ENCODE measurements at places on chromosomes 1 and 21.

GRCh38 chr1:200908191-200908868, 13.6 kb downstream of the INAVA start:
- no peak for DNase-seq

DNA sequence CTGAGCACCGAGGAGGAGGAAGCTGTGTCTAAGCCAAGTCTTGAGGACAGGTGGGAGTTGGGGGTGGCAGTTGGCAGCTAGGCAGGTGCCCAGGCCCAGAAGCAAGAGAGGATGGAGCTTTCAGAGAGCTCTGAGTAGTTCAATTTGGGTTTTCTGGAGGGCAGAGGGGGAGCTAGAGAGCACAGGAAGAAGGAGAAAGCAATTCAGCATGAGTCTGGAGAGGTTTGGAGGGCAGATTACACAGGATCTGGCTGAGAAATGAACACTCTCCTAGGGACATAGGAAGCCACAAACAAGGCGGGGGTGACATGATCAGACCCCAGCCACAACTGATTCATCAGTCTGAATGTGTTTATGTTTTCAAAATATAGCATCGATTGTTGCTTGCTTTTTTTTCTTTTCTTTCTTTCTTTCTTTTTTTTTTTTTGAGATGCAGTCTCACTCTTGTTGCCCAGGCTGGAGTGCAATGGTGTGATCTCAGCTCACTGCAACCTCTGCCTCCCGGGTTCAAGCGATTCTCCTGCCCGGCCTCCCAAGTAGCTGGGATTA, 23.8 kb downstream of the PTPRF start:
- DNase-seq, result no peak

GRCh38 chr1:166627558-166627957, 211.7 kb upstream of the POGK start:
- DNase-seq, result no peak

DNA sequence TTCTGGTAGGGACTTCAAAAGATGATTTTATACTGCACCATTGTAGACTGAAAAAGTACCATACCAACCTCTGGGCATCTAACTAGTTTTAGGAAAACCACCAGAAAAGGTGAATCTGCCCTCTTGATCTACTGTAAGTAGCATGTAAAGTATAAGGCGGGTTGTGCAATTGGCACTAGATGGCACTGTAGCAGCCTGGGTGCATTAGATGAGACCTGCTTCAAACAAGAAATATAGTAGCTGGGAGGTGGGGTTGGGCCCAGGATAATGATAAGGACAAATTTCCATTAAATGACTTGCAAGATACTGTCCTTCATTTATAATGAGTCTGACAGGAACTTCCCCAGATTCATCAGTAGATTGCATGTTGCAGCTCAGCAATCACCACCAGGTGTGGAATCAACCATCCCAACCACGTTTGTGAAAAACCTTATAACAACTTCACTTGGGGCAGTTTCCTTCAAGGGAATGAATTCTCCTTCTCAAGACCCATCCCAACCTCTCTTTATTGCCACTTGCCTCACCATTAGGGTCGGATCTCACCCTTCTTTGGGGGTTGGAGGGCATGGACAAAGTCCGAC, 37.3 kb upstream of the IL10 start:
- DNase-seq, result no peak

DNA sequence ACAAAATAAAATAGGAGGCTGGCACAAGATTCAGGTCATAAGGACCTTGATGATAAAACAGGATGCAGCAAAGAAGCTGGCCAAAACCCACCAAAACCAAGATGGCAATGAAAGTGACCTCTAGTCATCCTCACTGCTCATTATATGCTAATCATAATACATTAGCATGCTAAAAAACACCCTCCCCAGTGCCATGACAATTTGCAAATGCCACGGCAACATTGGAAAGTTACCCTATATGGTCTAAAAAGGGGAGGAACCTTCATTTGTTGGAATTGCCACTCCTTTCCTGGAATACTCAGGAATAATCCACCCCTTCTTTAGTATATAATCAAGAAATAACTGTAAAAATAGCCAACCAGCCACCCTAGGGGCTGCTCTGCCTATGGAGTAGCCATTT, 108.8 kb upstream of the GRIK1 start:
- DNase-seq, result no peak

- no peak for DNase-seq
These were observed 13.7 kb upstream of the SRP9 start for GRCh38 chr1:225763716-225764548.

- no peak for DNase-seq
These were observed 53.8 kb downstream of the PLPP3 start for GRCh38 chr1:56525489-56526041.

DNA sequence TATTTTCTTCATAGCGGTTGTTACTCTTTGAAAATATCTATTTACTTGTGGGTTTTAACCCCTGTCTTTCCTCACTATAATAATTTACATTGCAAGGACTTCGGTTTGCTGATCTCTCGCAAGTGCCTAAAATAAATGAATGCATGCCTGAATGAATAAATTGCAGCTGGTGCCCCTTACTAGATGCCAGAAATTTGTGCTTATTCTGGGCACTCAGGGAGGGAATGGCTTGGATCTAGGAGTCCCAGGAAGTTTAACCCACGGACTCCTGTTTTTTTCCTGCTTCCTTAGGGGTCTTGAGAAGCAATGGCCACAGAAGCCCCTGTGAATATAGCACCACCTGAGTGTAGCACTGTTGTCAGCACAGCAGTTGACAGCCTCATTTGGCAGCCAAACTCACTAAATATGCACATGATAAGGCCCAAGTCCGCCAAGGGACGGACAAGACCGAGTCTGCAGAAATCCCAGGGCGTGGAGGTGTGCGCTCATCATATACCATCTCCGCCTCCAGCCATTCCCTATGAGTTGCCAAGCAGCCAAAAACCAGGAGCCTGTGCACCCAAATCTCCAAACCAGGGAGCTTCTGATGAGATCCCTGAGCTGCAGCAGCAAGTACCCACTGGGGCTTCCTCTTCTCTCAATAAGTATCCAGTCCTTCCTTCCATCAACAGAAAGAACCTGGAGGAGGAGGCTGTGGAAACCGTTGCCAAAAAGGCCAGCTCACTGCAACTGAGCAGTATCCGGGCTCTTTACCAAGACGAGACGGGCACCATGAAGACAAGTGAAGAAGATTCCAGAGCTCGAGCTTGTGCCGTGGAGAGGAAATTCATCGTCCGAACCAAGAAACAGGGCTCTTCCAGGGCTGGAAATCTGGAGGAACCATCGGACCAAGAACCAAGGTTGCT, 4.2 kb upstream of the PLA2G2C start:
- DNase-seq, result no peak

- DNase-seq, result no peak
These were observed 2.2 kb upstream of the BCL9 start for GRCh38 chr1:147539122-147539575.

- no peak for DNase-seq
These were observed 7.6 kb upstream of the HHAT start for GRCh38 chr1:210321131-210321530.

GRCh38 chr1:91569411-91570119, 68.9 kb downstream of the CDC7 start:
- no peak for DNase-seq

- no peak for DNase-seq
These were observed 31.5 kb downstream of the DPT start for GRCh38 chr1:168697356-168698126.

DNA sequence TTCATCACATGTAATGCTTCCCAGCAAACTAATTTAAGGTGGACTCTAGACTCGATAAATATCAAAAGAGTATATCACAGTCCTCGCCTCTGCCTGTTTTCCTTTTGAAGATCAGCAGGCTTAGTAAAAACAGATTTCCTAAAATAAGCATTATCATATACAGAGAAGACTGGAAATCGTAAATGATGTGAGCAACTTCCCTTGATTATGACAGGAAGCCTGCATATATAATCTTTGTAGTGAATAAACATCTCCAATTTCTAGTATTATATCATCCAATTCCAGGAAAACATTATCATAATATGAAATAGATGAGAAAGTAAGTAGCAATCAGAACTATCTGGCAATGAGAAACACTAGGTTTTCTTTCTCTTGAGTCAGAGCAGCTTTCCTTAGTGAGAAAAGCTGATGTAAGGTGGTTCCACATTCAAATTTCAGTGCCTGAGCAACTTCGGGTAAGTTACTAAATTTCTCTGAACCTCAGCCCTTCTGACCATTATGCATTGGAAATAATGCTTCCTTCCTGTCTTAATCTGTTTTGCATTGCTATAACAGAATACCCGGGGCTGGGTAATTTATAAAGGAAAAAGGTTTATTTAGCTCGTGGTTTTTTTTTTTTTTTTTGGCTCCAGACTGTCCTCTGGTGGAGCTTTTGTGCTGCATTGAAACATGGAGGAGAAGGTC, 12.6 kb upstream of the POU2F1 start:
- no peak for DNase-seq

DNA sequence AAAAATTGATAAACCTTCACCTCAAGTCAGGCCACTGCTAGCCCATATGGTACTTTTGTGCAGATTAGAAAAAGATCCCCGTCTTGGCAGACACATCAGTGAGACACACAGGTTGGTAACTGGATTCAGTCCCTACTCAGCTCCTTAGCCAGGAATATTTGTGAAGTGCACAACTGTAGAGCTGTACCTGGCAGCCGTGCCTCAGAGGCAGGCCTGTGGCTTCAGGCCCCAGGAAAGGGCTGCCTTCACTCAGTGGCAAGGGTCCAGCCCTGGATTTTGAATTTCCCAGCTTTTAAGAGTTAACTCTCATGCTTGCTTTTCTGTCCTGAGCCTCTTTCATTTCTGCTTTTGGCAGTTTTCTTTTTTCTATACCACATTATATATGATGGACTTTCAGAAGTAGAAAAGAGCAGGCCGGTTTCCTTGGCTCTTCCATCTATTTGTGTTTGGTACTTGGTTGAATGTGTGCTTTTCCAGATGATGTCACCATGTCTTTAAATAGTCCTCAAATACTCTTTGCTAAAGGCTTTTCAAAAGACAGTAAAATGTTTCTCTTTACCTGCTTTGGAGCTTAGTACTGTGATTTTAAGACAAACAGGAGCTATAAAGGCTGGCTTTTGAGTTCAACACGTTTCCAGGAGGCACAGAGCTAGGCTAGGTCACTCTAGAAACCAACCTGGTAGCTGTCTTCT, 186.6 kb downstream of the AK5 start:
- no peak for DNase-seq

DNA sequence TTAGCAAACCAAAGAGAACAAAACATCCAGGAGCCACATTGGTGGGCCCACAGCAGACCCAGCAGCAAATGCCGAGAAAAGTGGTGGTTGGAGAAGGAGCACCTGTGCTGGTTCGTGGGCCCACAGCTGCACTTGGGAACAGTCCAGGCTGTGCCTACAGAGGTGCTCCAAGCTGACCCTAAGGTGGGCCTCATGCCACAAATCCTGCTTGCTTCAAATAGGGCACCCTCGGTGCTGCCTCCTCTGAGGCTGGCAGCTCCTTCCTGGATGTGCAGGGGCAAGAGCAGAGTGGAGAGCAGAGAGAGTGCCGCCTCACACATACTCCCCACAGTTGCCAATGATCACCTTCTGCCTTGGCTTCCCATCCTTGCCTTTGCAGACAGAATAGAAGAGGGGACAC, 40.1 kb downstream of the BMP8A start:
- no peak for DNase-seq

- DNase-seq, result no peak
These were observed 735.4 kb downstream of the LTN1 start for GRCh38 chr21:28257276-28257675.

GRCh38 chr1:16242556-16243214, 5.7 kb upstream of the CPLANE2 start:
- no peak for DNase-seq

GRCh38 chr1:29259802-29260441, 23.6 kb downstream of the PTPRU start:
- DNase-seq, result no peak

GRCh38 chr1:228226956-228227791, 19.3 kb downstream of the OBSCN start:
- no peak for DNase-seq

DNA sequence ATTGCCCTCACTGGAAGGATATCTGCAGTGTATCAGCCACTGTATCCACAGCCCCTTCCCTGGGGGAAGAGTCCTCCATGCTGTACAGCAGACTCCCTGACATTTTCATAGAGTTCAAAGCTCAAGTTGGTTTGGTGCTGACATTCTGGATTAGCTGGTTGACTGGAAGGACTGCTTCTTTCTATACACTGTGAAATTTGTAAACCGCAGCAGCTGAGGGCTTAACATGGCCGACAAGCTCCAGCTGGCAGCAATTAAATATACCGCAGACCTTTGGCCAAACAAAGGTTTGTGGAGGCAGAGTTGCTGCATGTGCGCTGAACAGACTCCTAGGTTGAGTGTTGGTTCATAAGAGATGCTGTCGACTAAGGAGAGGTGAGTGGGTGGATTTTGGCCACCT, 126.4 kb downstream of the DHRS3 start:
- DNase-seq, result no peak

- DNase-seq, result no peak
These were observed 9.6 kb upstream of the RGS1 start for GRCh38 chr1:192565946-192566345.

DNA sequence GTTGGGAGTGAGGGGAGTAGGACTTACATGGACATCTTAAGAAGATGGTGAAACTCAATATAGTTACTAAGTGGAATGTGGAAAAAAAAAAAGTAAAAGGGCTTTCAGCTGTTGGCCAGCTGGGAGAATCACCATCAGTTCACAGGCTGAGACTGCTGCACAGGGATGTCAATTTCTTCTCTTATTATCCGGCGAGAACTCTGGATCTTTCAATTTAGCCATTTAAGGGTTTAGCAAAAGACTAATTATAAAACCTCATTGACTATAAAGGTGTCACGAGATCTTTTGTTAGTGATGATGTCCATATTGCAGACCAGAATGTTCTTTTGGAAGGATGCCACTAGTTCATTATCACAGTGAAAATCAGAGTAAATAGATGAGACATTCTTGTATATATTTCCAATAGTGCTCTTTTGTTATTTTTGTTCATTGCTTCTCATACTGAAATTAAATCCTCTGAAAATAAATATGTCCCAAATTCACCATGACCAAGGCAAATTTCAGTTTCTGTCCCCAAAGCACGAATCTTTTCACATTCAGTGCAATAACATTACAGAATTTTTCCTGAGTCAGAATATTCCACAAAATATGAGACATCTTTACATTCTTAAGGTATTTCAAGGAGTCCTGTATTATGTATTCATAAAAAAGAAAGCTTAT, 266.1 kb downstream of the DNM3 start:
- no peak for DNase-seq

GRCh38 chr1:44237721-44238457, 24.6 kb downstream of the DMAP1 start:
- DNase-seq, result no peak

GRCh38 chr1:240338837-240339236, 247.2 kb downstream of the FMN2 start:
- DNase-seq, result no peak
